Spinal cord (tissue), 10 donors: ENCODE measurements at places on chromosomes 6 and 20.
A peak's percentile ranks its signal among the peaks of the same experiment; 100 is the strongest.

GRCh38 chr6:164130151-164130550 lies 715.6 kb downstream of the QKI start:
- no peak for DNase-seq

DNA sequence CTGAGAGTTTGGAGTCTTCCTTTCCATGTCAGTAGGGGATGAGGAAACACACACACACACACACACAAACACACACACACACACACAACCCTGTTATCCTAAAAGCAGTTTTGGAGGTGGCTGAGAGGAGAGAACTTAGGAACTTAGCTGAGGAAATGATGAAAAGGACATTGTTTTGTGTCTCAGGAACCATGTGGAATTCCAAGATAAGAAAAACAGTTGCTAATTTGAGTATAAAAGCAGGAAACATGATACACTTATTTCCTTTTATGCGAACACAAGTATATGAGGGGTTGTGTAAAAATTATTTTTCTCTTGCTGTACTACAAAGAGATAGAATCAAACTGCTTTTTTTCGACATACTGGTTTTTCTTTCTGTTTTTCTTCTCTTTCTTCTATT lies at the start of gene MYCT1:
MYCT1 (plus strand) TSS at position 264 of the 400 bp plus-strand sequence; CDS start at position 270, 6 bp downstream.
- DNase-seq: no peak

GRCh38 chr6:6003621-6004366 lies 2.9 kb downstream of the NRN1 start:
- DNase-seq: peak; percentile 85

DNA sequence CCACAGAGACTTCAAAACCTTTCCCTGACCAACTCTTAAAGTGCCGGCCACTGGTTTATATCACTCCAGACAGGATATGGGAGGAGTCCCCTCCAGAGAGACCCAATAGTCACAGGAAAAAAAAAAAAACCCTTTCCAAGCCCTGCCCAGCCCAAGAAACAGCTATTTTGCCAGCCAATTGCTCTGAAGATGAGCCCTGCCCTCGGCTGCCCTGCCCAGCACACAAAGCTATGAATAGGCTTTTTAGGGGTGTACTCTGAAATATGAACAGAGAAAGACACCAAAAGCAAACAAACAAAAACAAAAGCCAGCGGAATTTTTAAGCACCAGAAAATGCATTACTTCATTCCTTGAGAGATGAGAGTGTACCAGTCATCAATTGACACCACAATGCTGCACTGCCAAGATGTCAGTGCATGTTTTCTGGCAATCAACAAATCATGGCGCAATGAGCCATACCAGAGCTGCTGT lies 275.1 kb downstream of the C6orf118 start:
- no peak for DNase-seq

GRCh38 chr6:56555438-56555872 lies 87.2 kb downstream of the DST start:
- DNase-seq: no peak
